ENCODE measurements at places on chromosomes 2 and 18.

- peak; percentile 65 for DNase-seq
Measured at GRCh38 chr2:153871231-153872221, at the start of gene GALNT13. TSS of gene GALNT13 (plus strand) at chr2:153871922.

DNA sequence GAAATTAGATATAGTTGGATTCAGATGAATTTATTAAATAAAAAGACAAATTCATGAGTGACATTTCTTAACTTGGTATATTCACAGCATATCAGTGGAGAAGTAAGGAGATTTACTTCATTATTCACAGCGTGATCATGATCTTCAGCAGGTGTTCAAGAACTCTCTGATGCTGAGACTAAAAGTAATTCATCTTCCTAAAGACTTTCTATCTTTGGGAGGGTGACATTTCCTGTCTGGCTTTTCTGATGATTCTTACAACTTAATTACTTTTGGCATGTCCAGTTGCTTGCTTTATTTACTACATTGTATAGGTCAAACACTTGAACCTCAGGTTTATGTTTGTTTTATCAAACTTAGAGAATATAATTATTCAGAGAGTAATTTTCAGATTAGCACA lies 224.6 kb downstream of the PLCL1 start:
- DNase-seq: no peak

DNA sequence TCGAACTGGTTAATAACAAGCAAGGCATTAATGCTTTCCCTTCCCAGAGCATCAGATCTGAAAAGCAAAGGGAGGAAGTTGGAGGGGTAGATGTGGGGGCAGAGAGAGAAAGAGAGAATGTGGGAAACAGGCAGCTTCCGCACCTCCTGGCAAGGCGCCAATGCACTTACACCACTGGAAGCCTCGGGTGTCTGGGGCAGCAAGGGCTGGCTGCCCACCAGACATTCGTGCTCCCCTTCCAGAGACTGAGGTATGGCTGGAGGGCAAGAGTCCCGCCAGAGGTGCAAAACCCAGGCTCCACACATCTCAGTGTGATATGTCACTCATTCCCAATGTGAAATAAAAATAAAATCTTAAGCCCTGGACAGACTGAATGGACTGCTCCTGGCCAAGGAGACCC lies 46.4 kb downstream of the TEX51 start:
- DNase-seq: no peak

DNA sequence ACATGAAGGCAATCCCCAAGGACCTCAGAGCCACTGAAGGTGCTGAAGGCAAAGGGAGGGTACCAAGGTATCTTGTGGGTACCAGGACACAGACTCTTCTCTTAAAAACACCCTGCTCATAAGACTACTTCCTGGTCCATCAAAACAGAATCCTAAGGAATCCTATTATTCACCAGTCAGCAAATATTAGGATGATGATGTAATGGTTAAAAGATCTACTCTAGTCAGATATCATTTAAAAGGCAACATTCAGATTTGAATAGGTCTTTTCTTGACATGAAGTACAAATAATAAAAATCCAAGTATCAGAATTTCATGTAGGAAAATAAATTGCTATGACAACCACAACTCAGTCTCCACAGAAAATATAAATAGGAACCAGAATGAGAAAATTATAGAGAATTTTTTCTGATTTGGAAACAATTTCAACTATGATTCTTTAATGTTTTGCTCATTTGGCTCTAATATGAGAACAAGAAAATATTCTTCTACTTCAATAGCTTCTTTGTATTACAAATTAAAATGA lies 77.8 kb upstream of the ZNF397 start:
- no peak for DNase-seq

GRCh38 chr2:60958361-60958760 lies 59.2 kb upstream of the PEX13 start:
- no peak for DNase-seq

DNA sequence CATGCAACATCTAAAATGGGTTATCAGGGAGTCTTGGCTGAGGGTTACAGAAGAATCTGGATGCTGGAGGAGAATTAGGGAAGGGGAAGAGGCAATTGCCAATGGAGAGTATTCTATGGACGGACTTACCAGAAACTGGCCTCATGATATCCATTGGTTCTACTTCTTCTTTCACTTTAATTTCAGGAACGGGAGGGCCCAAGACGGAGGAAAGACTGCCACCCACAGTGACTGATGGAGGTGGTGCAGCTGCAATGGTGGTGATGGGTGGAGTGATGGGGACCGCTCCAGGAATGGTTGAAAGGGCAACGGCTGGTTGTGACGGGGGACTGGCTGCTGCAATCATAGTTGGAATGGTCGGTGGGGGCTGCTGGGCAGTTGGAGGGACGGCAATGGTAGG lies 69.1 kb upstream of the AMMECR1L start:
- no peak for DNase-seq

DNA sequence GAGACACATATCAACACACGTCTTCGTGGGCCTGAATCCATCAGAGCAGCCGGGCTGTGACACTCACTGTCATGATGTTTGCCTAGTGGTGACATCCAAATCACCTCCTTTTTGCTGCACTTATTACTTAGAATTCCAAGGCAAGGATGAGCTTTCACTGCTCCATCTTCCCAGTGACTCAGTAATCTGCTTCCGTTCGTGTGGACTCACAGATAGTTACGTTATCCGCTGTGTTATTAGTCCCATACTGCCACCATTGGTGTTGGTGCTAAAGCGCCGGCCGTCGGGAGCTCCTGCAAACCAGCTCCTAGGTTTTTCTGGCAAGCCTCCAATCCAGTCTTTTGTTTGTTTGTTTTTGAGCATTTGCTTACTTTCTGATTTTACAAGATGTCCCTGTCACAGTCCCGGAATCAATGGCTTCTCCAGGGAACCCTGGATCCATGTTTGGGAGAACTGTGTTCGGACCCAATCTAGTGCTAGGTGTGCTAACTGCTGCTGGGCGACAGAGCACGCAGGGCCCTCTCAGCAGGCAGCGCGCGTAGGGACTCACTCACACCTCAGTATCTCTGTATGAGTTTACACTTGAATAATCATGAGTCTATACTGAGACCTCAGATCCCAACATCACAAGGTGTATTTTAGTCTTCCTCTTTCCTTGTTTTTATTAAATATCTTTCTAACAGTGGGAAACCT lies 42.6 kb downstream of the HDAC4 start:
- no peak for DNase-seq

DNA sequence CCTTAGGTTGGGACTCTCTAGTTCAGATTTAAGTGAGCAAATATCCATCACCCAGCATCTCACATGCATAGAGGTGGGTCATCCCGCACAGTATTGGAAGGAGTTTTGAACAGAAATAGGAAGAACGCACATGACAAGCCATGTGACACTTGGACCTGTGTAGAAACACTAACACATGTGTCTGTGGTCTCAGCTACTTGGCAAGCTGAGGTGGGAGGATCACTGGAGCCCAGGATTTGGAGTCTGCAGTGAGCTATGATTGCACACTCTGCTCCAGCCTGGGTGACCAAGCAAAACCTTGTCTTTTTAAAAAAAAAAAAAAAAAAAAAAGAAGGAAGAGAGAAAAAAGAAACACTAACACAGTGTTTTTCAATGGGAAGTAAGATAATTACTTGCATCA lies 5.4 kb upstream of the MTCL1 start:
- no peak for DNase-seq

- no peak for DNase-seq
Measured at GRCh38 chr2:136114382-136114781, 3.6 kb downstream of the CXCR4 start.

DNA sequence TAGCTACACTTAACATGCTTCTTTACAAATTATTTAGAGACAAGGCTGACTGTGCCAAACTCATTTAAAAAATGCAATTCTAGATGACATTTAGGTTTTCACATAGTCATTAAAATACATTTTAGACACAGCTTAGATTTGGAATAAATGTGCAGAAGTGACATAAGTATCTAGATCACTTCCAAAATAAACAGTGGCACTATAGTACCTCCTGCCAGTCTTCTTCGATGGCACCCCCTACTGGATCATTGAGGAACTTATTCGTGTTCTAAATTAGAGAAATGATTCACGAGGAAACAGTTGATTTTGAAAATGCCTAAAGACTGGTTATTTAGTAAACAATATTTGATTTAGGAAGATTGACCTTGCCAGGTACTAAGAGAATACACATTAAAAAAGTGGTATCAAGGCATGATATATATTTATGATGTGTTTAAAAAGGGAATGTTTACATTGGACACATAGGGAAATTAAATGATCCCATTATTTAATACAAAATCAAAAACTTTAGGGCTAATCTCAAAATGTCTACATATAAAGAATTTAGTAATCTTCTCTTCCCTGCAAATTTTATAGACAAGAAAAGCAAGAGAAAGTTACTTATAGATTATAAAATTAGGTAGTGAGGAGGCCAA lies 323.9 kb downstream of the XIRP2 start:
- no peak for DNase-seq

GRCh38 chr2:106201661-106202060 lies 7.6 kb upstream of the UXS1 start:
- DNase-seq: no peak

- no peak for DNase-seq
Measured at GRCh38 chr18:33404244-33404873, 36.2 kb downstream of the CCDC178 start.

DNA sequence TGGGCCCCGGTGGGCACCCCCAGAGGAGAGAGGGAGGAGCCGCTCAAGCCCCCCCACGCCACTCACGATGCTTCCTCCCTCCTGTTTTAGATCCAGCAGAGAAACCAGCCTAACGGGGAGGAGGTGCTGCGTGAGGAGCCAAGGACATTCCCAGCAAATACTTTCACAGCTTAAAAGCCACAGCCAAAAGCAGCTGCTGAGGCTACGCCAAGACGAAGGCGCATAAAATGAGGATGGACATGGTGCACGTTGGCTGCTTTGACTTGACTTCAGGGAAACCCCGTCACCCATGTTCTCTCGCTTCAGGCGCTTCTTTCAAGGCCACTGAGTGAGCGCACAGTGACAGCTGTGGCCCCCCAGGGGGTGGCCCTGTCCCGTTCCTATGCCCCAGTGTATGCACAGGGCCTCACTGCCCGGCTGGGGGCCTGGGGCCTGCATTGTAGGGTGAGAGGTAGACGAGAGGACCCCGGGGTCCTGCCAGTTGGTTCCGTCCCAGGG lies 72.1 kb upstream of the PXDN start:
- no peak for DNase-seq

DNA sequence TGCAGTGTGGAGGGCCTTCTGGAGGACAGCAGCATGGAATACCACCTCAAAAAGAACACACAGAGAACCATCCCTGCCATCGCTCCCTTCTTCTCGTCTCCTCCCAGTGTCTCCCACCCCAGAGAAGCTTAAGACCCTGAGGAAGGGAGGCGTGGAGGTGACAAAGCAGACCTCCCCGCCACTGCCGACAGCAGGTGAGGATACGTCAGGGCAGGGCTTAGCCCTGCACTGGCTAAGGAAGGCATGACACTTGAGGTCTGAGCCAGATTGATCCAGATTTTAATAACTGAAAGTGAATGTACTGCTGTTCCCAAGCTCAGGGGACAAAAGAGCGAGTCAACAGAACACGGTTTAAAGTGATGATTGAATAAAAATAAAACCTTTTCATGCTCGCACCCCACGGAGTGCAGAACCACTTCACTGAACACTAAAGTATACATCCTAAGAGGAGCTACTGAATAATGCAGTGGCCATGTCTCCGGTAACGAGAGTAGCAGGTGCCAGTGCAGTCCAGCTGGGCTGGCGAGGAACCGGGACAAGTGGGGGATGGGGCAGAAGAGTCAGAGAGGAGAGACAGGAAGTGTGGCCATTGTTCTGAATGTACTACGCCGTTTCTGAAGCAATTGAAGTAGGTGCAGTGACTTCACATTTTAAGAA lies 391.0 kb downstream of the CDH2 start:
- no peak for DNase-seq

- no peak for DNase-seq
Measured at GRCh38 chr2:177598326-177599138, 206.0 kb downstream of the AGPS start.

DNA sequence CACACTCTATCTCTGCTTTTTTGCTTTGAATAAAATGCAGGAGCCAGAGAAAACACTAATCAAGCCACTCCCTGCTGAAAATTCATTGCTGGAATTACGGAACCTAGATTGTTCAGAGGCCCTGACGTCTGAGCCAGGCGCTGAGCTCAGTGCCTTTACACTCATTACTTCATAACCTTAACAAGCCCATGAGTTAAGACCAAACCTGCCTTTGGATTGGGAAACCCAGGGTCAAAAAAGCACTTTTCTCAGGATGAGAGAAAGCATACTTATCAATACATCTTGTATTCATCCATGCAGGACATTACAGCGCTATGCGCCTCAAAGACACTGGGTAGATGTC lies 762 bp downstream of the INO80C start:
- no peak for DNase-seq

- no peak for DNase-seq
Measured at GRCh38 chr2:199762963-199763362, 88.0 kb downstream of the FTCDNL1 start.

GRCh38 chr2:236628981-236629605 lies 59.5 kb downstream of the ACKR3 start:
- no peak for DNase-seq

- no peak for DNase-seq
Measured at GRCh38 chr2:109213646-109214433, 84.8 kb downstream of the SH3RF3 start.

DNA sequence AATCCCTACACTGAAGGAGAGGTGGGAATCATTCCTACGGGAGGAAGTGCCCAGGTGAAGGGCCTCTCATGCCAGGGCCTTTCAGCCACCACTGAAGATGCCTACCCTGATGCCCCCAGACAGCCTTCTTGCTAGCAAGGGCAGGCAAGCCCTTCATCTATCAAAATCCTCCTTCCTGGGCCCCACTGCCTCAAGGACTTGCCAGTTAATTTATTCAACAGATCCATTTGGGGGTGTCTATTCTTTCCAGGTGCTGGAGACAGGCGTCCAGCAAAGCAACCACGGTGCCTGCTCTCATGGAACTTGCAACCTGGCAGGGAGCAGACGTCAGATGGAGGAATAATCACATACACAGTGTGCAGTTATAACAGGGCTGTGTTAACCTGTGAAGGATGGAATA lies 95.5 kb downstream of the GYPC start:
- DNase-seq: no peak

- DNase-seq: no peak
Measured at GRCh38 chr2:120360307-120360855, 14.4 kb downstream of the INHBB start.

Data from progenitor cell of endocrine pancreas (in vitro differentiated cells).